ENCODE measurements at places on chromosomes 12 and 14.

DNA sequence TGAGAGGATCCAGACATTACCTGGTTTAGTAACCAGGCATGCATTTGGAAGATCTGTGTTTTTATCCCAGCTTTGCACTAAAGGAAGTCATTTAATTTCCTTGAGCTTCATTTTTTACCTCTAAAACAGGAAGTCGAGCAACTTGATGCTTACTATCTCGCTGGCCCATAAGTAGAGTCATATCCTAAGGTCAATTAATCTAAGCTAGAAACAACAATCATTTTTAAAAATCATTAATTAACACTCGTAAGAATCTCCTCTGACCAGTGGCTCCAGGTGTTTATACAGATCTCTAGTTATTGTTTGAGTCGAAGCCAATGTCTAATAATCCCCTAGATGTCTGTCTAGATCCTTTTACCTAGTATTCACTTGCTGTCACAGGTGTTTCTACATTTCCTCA, 355.8 kb upstream of the DCN start:
- DNase-seq = no peak

DNA sequence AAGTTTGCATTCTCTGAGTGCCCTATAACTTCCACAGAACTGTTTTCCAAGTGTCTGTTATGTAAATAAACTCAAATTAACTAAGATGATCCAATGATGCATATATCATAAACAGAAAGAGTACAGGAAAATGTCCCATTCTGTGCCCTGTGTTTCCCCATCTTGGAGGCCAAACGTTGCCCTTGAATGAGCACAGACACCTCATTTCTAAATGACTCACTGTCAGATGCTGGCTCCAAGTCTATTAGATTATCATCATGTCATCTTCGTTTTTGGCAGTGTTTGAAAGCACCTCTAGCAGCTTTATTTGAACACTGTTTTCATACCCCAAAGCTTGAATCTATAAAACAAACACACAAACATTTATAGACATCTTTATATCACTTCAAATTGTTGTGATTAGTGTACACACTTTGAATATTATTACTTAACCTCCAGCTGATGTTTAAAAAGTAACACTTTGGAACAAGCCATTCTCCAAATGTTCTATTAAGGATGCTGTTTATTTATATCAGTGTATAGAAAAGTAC, 424.2 kb downstream of the NOVA1 start:
- DNase-seq = no peak

DNA sequence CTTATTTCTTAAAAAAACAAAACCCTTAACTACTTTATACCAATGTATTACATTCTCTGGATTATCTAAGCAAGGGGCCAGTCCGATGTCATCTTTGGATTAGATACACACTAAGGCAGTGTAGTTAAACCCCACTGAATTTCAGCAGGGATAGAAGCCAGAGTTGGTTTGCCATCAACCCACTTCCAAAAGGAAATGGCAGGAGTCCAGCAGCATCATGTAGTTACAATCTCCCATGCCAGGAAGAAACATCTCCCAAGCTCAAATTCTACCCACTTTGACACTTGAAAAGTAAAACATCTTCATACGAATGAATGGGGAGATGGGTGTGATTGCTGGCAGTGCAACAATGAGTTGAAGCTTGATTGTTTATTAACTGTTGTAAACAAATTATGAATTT, 203.5 kb upstream of the PLXNC1 start:
- no peak for DNase-seq

GRCh38 chr14:52267501-52268278, at the start of gene PTGDR:
TSS of gene PTGDR (plus strand) at chr14:52267698. CDS start at chr14:52267815, 117 bp downstream.
- DNase-seq = peak; percentile 21

DNA sequence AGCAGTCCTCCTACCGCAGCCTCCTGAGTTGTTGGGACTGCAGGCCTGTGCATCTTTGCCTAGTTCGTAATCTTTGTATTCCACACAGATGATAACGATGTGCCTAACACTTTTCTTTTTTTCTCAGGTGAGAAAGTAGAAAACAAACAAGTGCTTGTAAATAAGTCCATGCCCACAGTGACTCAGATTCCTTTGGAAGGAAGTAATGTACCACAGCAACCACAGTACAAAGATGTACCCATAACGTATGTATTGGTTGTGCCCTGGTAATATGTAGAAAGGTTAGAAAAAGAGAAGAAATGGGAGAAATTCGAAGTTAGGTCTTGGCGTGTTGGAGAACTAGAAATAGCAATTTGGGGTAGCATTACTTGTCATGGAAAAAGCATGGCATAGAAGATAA, 101.6 kb downstream of the POLR3B start:
- DNase-seq = no peak

- DNase-seq = no peak
Observed at GRCh38 chr12:131386167-131386521, 324.7 kb upstream of the SFSWAP start.

DNA sequence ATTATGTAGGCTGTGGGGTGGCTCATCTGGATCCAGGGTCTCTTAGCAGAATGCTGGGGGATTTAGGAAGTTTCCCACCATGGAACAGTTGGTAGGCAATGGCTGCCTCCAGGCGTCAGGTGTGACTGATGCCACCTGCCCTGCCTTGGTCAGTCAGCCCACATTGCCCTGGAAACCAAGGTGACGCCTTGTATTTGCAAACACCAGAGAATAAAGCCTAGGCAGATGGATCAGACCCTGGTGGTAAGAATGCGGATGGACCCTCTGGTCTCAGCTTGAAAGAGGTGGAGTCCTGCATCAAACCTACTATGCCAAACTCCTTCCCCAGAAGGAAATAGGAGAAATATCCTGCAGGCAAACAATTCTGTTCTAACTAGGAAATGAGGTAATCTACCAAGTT, 38.2 kb downstream of the NCKAP5L start:
- DNase-seq = no peak

- DNase-seq = no peak
Observed at GRCh38 chr12:13851828-13852227, 129.6 kb downstream of the GRIN2B start.

Data from EL (cell line).